GM06990 (cell line): ENCODE measurements at places on chromosomes 16 and 17.

DNA sequence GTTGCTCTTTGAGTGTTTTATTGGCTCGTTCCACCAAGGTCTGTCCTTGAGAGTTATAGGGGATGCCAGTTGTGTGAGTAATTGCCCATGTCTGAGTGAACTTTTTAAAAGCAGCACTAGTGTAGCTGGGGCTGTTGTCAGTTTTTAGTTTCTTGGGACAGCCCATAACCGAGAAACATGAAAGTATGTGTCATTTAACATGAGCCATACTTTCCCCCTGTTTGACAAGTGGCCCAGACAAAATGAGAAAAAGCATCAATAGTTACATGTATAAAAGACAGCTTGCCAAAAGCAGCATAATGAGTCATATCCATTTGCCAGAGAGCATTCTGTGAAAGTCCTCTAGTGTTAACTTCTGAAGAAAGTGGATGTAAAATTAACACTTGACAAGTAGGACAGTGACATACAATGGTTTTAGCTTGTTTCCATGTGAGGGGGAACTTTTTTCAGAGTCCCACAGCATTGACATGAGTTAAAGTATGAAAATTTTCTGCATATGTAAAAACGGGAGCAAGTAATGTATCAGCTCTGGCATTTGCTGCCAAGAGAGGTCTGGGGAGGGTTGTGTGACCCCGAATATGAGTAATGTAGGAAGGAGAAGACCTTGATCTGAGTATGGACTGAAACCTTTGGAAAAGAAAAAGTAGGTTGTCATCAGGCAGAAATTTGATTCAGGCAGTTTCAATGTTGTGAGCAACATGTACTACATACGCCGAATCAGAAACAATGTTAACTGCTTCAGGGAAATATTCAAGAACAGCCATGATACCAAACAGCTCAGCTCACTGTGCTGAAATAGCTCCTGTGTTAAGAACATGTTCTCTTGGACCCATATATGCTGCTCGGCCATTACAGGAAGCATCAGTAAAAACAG lies 56.8 kb upstream of the ARL4D start:
- no peak for DNase-seq

- no peak for DNase-seq
Observed at GRCh38 chr17:283911-284675, 68.5 kb downstream of the RPH3AL start.

GRCh38 chr17:75881678-75882454 lies 3.5 kb upstream of the TRIM47 start:
- no peak for DNase-seq

DNA sequence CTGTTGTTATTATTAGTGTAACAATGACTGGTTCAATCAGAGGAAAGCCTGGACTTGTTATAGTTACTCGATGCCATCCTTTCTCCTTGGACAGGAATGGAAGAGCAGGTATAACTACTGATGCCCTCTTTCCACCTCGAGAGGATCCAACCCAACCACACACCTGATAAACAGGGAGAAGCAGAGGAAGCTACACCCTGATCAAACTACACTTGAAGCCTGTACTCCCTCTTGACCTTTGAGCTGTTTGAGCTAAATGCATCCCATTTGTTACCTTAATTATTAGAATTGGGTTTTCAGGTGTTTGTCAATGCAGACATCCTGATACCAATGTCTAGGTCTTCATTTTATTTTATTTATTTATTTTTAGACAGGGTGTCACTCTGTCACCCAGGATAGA lies 23.7 kb upstream of the HLF start:
- no peak for DNase-seq

DNA sequence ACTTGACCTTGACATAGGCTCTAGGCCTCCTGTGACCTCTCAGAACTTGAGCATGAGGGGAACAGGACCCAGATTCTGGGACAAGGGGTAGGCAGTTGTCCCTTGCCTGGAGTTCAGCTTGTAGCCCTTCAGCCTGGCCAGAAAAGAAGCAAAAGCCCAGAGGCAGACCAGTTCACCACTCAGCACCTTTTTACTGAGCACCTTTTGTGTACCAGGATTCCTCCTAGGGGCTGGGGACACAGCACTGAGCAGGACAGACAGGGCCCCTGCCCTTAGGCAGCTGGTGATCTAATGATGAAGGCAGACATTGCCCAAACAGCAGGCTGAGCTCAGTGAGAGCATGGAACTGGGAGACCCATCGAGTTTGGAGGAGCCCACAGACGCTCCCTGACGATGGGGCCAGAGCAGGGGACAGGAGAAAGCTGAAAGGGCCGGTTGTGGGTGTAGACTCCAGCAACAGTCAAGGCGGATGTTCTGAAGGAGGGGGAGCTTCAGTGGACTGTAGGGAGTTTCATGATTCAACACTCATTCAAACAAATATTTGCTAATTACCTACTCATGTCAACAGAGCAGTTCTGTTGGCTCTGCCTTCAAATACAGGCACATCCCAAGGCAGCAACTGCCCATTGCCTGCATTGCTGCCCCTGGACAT lies 32.0 kb downstream of the SBK1 start:
- no peak for DNase-seq

- no peak for DNase-seq
Observed at GRCh38 chr17:81335773-81336157, 40.7 kb upstream of the SLC38A10 start.

DNA sequence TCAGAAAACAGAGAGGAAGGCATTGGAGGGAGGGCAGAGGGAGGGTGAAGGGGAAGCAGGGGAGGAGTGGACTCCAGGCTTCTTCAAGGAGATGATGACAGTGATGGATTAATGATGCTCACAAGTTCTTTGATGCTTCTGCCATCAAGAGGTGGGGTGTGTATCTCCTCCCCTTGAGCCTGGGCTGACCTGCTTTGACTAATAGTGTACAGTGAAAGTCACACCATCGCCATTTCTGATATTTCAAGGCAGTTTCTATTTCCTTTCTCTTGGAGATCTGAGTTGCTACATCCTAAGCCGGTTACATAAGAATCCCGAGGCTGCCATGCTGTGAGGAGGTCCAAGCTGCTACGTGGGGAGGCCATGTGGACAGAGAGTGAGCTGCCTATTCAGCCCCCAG lies 312.5 kb downstream of the MAF start:
- DNase-seq: no peak

- DNase-seq: no peak
Observed at GRCh38 chr16:24308200-24308599, 52.1 kb downstream of the CACNG3 start.

- DNase-seq: peak; percentile 3
Observed at GRCh38 chr16:89118361-89119165, 24.9 kb downstream of the ACSF3 start.

DNA sequence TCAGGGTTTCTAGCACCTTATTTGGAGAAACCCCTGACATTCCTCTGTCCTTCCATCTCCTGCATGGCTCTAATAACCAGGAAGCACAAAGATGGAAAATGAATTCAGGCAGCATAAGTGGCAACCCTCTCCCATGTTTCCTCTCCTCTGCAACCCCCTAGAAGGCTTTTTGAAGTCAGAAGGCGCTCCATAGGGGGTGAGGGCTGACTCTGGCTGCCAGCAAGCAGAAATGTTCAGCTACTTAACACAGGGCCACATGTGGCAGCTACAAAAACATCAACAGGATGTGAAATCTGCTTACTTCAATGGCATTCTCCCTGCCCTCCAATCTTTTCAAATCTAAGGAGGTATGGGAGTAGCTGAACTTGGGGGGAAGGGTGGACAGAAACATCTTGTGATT lies 55.2 kb upstream of the IRX5 start:
- no peak for DNase-seq

DNA sequence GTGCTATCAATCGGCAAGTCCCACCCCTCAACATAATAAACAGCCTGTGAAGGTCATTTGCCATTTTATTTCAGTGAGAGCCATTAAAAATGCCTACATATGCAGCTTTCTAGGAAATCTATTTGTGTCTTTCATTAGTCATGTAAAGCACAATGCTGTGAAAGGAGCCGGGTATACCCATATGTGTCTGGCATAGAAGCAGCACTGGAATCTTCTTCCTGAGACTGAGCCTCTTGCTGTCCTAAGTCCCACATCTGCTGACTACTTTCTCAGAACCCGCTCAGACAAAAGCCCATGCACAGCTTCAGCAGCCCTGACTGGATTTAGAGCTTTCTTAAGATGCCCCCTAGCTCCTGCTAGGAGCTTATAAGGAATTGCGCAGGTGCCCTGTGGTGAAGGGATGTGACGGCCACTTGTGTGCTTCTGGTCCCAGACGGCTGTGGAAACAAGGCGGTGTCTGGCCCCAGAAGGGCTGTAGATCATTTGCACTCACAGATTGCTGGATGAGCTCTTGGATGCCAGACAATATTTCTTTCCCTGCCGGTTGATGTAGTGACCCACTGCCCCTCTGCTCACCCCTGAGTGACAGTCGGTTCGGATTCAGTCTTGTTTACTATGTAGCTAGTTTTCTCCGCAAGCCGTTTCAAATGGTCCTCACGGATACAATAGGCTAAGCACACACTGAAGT lies 172.2 kb downstream of the ANKFN1 start:
- DNase-seq: no peak

GRCh38 chr17:60704170-60704569 lies 26.5 kb downstream of the BCAS3 start:
- no peak for DNase-seq

- DNase-seq: no peak
Observed at GRCh38 chr17:28139822-28140221, 97.3 kb downstream of the NLK start.

- no peak for DNase-seq
Observed at GRCh38 chr17:35891269-35891668, 11.1 kb upstream of the CCL5 start.

GRCh38 chr17:30600060-30600829 lies 123.0 kb downstream of the GOSR1 start:
- peak; percentile 90 for DNase-seq

DNA sequence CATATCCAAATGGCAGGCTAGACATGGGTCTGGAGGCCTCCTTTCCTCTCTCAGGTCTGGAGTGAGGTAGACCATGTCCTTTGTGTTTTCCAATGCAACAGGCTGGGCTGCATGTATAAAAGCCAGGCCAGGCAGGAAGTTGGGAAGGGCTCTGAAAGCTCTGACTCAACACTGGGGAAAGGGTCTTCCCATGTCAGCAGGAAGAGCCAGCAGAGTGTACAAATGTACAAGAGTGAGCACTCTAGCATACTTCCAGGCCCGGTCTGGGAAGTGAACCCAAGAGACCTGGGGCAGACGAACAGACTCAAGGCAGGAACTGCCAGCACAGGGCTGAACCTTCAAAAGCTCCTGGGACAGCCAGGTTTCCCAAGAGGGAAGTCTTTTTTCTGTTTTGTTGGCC lies 7.0 kb downstream of the ATPAF2 start:
- no peak for DNase-seq

DNA sequence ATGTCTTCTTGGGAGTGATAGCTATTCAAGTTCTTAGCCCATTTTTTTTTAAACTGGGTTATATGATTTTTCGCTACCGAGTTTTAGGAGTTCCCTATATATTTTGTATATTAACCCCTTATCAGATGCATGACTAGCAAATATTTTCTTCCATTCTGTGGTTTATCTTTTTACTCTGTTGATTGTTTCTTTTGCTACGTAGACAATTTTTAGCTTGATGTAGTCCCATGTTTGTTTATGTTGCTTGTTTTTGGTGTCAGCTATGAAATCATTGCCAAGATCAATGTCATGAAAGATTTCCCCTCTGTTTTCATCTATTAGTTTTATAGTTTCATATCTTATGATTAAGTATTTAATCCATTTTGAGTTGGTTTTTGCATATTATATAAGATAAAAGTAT lies 480.5 kb downstream of the CDH11 start:
- DNase-seq: no peak

DNA sequence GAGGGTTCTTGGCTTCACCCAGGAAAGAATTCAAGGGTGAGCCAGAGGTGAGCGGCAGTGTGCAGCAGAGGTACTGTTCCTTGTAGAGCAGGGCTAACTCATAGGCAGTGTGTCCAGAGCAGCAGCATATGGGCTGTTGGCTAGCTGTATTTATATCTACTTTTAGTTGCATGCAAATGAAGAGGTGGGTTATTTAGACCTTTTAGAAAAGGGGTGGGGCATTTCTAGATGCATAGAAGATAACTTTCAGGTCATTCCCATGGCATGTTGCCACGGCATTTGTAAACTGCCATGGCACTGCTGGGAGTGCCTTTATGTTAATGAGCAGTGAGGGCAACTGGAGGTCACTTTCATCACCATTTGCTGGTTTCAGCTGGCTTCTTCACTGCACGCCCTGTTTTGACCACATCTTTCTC lies 141.0 kb downstream of the STX8 start:
- DNase-seq: peak; percentile 12

- no peak for DNase-seq
Observed at GRCh38 chr16:66695935-66696668, 441 bp downstream of the CMTM4 start.

DNA sequence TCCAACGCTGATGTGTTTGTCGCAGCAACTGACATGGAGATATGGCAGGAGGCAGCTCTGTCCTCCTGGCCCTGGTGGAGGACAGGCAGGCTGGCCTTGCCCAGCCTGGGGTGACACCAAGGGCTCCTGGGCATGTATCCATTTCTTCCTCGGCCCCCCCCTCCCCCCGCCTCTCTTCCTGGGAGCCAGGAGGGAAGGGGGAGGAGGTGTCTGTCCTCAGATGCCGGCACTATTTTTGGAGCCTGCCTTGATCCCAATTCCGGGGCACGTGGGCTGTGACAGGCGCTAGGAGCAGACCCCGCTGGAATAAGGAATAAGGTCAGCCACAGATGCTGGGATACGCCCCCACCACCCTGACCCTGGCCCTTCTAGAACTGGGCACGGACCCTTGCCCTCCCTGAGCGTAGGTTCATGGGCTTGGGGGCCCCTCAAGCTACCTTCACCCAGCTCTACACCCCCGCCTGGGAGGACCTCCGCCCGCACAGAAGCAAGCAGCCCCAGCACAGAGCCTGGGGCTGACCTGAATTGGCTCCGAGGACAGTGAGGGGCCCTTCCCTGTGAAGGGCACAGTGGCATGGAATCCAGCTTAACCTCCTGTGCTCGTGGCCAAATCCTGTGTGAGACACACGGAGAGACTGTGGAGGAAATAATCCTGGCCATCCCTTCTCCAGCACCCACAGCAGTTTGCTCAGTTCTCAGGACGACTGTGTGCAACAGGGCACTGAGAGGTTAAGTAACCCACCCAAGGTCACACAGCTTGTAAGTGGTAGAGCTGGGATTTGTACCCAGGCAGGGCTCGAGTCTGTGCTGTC lies 24.1 kb downstream of the SEC14L5 start:
- no peak for DNase-seq

DNA sequence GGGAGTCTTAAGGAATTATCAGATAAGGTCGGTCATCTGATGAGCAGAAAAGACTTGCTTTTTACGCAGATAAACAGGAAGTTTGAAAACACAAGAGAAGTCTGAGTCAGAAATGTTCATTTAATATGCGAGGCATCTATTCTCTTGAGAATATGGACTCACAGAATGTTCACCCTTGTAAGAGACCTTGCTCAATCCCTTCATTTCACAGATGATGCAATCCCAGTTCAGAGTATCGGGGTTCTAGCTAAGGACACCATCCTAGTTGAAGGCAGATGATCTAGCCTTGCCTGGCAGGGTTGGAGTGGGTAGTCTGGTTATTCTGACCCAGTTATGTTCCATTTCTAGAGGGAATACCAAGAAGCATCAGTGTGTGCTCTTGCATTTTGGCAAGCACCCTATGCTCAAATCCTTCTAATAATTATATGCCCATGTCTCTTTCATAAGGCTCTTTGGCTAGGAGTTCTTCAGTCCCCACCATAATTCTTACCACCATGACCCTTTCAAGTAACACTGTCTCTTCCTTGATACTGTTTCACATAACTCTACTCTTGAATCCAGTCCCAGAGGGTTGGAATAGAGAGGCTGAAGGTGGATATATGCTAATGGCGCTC lies 42.5 kb downstream of the YPEL2 start:
- DNase-seq: no peak
